ENCODE measurements at places on chromosomes 5 and 9.
A peak's percentile ranks its signal among the peaks of the same experiment; 100 is the strongest.

- DNase-seq = no peak
Observed at GRCh38 chr5:26856238-26856637, 182.1 kb downstream of the CDH9 start.

GRCh38 chr5:132057498-132058255, 2.8 kb upstream of the IL3 start:
- no peak for DNase-seq

- DNase-seq = peak; percentile 32
Observed at GRCh38 chr9:61666310-61666709, 476.5 kb downstream of the SPATA31A7 start.

DNA sequence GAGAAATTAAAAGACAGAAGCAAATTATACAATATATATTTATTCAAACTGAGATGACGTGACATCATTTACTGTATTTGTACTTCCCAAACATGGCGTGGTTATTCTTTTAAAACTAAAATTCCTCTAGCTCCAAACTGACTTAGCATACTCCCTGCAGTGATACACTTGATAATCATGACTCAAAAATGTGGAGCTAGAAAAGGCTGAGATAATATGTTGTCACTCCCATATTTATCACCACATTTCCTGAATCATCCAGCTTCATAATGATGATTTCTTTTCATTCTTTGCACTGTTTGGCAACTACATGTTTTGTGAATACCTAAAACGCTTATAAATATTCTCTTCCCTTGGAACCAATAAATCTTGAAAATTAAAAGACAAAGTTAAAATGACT, 341.0 kb downstream of the EBF1 start:
- no peak for DNase-seq

- no peak for DNase-seq
Observed at GRCh38 chr5:31244921-31245320, 51.4 kb downstream of the CDH6 start.

Measured in islet precursor cell (in vitro differentiated cells).